Stimulated activated CD4-positive, alpha-beta T cell treated with anti-CD3 and anti-CD28 coated beads, Interleukin-12 subunit alpha, Interleukin-12 subunit beta, amount 100 ng/mL, for 48 hours (primary cell): ENCODE measurements at places on chromosomes 12 and 14.

DNA sequence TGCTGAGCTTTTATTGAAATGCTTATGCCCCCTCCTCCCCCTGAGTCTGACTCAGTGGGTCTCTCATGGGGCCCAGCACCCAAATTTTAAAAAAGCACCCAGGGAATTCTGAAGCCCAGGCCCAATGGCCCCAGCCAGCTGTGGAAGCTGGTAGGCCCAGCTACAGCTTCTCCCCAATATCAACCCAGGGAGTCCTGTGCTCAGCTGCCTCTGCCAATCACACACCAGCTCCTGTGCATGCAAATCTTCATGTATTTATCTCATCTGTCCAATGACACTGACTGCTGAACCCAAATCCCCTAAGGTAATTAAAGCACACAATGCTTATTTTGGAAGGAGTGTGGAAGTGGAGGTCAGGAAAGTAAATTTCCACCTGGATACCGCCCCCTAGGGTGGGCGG is 76.3 kb downstream of the CCDC88C start:
- DNase-seq, result no peak

DNA sequence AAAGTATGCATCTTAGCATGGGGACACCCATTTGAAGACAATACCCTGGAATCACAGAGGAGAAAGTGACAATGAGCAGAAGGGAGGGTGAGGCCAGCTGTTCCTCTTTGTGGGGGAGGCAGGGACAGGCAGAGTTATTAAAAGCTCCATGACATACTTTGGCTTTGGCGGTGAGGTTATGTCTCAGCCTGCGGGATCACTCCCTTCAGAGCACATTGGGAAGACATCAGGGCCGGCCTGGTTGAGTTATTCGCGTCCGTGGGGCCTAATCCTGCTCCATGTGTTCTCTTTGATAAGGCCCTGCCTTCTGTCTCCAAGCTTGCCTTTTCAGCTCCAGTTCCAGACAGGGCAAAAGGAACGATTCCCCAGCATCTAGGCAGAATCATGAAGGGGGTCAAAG is 98.8 kb upstream of the NTF3 start:
- DNase-seq, result no peak

- DNase-seq, result no peak
Measured at GRCh38 chr12:130706311-130706710, 9.8 kb downstream of the RIMBP2 start.

DNA sequence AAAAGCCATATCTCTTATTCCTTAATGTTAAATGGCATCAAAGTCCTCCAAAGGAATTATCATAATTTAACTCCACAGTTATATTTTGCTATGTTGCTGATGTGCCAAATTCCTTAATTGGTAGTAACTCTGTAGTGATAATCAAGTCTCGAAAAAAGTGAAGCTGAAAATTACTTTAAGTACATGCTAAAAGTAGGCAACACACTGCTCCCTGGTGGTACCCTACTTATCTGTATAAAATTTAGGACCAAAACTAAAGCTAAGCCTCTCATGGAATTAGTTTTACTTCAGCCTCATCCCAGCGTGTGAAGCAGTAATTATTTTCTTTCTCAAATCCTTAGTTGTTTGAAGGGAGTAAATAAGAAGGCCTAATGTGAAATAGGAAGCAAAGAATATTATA is 132.8 kb downstream of the TTLL5 start:
- DNase-seq, result no peak

- no peak for DNase-seq
Measured at GRCh38 chr14:96390965-96391292, 999 bp upstream of the AK7 start.

DNA sequence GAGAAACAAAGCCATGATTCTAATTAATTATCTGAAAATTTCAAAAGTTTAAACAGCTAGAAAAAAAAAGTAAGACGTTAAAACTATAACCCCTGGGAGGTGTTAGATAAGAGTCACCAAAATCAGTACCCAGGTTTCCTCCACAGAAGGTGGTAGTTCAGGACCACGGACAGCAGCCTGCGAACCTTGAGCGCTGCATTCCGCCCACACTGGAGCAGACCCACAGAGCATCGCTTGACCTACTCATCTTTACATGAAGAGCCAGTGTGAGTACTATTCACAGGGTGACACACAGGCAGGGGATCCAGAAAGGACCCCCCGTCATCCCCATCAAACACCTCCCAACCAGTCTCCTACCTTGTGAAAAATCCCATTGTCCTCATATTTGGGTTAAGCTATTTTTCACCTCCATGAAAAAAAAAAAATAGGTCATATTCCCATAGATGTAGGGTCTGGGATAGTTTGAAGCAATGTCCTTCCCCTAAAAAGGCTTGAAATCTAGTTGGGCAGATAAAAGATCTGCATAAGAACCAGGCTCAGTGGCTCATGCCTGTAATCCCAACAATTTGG is 8.8 kb upstream of the CHGA start:
- no peak for DNase-seq

GRCh38 chr12:5582018-5582417 is 150.1 kb downstream of the NTF3 start:
- no peak for DNase-seq

GRCh38 chr14:33676135-33676566 is 274.7 kb downstream of the EGLN3 start:
- no peak for DNase-seq

- no peak for DNase-seq
Measured at GRCh38 chr12:106062693-106063092, 76.1 kb downstream of the NUAK1 start.

DNA sequence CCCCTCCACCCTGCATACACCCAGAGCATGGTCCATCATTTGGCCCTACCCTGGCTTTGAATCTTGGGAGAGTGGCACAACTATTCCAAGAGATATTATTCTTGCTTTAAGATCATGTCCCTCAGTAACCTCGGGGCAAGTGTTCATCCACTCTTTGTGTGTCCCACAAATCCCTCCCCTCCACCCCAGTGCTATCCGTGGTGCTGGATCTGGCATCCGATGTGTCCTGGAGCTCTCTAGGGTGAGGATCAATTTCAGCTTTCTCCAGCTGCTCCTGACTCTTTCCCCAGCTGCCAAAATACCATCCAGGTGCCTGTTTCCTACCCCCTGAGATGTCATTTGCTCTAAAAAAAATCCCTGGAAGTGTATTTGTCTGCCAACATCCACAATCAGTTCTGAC is 64.8 kb upstream of the CMKLR1 start:
- no peak for DNase-seq

GRCh38 chr12:87039536-87039935 is 783.3 kb upstream of the MGAT4C start:
- DNase-seq, result no peak

- DNase-seq, result no peak
Measured at GRCh38 chr12:119668324-119668841, 450 bp downstream of the PRKAB1 start.

DNA sequence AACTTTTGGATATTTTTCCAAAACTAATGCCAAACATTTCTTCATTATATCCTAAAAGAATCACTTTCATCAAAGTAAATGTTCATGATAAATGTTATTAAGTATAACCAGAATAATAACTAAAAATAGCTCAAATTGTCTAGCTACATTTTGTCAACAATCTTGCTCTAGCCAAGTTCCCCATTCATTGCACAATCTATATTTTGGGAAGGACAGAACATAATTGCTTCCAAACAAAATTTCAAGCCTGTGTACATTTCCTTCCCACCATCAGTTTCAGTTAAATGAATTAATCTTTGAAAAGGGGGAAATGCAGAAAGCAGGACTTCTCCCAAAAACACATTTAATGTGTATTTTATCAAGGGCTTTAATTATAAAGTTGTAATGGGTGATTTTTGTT is 98.0 kb upstream of the PLEKHG7 start:
- no peak for DNase-seq

DNA sequence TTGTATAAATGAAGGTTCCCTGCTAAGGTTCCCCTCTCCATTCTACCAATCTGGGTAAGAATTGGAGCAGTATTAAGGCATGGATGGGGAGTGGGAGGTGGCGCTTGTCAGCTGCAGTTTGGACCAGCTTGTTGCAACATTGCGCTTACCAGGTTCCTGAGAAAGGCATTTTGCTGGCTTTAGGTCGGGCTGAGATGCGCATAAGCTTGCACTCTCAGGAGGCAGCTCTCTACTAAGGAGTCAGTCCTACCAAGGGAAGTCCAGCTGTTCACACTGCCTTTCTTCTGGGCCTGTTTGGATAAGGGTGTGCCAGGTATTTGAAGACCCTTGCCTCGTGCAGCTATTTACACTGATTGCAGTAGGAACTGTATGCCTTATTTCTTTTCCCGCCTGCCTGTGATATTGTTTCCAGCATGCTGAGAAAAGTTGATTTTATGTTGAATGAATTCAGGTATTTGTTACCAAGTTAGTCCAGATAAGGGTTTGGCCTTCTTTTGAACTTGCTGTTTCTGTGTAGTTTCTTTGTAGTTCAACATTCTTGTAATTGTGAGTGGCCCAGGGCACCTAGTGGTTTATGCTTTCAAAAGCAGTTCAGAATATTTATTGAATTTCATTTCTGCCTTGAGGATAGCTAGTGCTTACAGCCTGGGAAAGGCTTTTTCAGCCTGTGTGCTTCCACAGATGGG is 2.6 kb downstream of the MLEC start:
- no peak for DNase-seq

DNA sequence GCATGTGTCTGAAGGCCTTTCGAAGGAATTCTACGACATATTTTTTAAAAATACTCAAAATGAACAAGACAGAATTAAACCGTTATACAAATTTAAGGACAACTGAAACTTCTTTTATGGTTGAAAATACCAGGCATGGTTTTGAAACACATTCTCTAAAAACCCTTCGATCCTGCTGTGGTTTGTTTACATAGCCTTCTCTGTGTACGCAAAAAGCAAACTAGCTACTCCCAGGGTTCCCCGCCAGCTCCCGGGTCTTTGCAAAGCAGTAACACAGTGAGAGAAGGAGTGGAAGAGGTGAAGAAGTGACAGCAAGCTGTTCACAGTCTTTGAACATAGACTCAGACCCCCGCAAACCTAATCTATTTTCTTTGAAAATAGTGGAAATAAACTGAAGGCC is 2.2 kb upstream of the TC2N start:
- no peak for DNase-seq

DNA sequence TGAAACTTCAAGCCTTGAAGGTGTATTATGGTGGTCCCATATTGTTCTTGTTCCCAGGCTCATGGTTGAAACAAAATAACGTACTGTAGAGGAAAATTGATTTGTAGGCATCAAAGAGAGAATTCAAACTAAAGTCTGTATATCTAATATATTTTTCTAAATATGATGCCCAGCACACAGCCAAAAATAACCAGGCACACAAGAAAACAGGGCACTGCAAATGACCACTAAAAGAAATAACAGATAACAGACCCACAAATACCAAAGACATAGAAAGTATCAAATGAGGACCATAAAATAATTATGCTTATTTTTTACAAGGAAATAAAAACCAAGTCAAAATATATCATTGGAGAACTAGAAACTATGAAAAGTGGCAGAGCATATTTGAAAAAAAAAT is 46.8 kb downstream of the LLPH start:
- no peak for DNase-seq

GRCh38 chr14:104724981-104725771 is 1.1 kb downstream of the ADSS1 start:
- DNase-seq, result no peak

- DNase-seq, result no peak
Measured at GRCh38 chr12:99157946-99158345, 489.6 kb upstream of the GARIN6 start.

DNA sequence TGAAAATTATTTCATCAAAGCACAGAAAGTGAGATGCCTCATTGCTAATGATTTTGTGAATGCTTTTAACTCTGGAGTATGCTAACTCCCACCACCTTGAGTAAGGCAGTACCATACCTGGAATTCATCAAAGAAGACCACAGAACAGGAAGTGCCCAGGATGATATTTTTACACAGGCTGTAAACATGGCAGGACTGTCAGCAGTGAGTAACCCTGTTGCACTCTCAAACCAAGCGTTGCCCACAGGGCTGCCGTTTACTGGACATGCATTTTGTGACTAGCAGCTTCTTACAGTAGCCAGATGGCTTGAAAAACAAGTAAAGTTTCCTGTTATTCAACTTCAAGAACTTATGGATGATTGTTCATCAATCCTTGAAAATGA is 42.4 kb downstream of the RALGAPA1 start:
- DNase-seq, result no peak

DNA sequence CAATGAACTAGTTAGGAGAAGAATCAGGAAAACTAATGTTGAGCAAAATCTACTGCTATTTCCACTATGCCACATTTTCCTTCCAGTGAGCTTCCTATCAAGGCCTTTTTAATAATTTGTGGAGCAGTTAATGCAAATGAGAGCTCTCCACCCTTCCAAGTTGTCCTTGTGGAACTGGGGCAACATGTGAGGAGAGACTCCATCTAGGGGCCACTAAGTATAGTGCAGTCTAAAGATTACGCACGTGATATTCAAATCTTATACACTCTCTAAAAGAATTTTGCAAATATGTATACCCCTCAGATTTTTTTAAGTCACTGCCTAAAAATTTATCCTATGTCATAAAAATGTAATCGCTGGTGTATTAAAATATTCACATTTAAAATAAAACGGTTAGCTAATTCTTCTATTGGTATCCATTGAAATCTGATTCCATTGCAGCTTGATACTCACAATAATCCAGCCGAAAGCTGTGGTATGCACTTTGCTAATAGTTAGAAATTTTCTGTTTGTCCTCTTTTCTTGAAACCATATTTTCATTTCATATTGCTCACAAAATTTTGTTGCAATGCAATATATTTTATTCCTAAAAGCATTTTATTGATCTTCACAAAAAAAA is 100.1 kb downstream of the PAH start:
- no peak for DNase-seq

- DNase-seq, result no peak
Measured at GRCh38 chr14:102498678-102499265, 10.8 kb downstream of the ANKRD9 start.

DNA sequence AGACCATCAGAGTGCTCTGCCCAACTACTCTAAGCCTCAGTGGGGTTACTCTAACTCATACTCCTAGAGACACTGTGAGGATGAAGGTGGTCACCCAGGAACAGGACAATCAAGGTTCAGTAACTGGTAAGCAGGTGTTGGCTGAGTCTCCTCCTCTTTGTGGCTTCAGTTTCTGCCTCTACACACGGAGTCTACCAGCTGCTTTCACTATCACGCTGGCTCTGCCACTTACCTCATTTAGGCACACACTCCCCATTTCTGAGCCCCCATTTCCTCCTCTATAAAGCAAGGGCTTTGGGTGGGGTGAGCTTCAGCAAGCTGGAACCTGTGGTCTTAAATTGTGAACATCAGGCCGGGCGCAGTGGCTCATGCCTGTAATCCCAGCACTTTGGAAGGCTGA is 7.3 kb upstream of the TCHP start:
- no peak for DNase-seq

DNA sequence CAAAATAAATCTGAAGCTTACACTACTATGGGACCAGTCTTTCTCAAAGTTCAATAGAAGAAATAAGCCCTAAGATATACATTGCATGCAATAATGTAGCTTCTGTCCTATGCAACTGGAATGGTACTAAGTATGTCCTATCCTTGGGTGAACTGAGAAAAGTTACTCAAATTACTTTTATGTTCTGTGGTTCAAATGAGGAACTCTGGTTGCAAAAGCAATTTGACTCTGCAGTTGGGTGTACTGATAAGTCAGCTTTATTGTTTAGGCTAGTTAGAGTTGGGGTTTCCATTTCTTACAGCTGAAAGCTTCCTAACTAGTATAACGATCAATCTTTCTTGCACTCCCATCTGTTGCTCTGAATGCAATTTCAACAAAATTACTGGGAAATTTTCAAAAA is 29.2 kb downstream of the GPR135 start:
- DNase-seq, result no peak
